Osteoblast (primary cell): ENCODE measurements at places on chromosomes 7 and 10.

- DNase-seq, result no peak
Measured at GRCh38 chr10:119183664-119184412, 5.2 kb upstream of the PRDX3 start.

- peak; percentile 44 for DNase-seq
Measured at GRCh38 chr10:78620985-78621799, 447.6 kb upstream of the ZMIZ1 start.

- peak; percentile 89 for DNase-seq
Measured at GRCh38 chr10:3672220-3672619, 112.8 kb downstream of the KLF6 start.

- no peak for DNase-seq
Measured at GRCh38 chr7:25786936-25787335, 365.1 kb upstream of the NFE2L3 start.

DNA sequence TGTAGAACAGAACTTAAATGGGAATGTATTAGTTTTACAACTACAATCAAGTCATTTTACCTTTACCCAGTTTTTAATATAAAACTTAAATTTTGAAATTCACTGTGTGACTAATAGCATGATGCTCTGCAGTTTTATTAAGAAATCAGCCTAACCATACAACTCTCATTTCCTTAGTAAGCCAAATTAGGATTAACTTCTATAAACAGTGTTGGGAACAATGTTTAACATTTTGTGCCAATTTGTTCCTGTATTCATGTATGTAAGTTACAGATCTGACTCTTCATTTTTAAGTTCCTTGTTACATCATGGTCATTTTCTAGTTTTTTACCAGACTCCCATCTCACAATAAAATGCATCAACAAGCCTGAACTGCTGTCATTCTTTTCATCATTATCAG, 209.8 kb downstream of the ZEB1 start:
- DNase-seq, result no peak

- no peak for DNase-seq
Measured at GRCh38 chr7:82050792-82051191, 280.9 kb upstream of the HGF start.

- no peak for DNase-seq
Measured at GRCh38 chr7:16728811-16729210, 24.7 kb upstream of the TSPAN13 start.

GRCh38 chr10:113470372-113471240, 82.2 kb upstream of the HABP2 start:
- DNase-seq, result no peak

DNA sequence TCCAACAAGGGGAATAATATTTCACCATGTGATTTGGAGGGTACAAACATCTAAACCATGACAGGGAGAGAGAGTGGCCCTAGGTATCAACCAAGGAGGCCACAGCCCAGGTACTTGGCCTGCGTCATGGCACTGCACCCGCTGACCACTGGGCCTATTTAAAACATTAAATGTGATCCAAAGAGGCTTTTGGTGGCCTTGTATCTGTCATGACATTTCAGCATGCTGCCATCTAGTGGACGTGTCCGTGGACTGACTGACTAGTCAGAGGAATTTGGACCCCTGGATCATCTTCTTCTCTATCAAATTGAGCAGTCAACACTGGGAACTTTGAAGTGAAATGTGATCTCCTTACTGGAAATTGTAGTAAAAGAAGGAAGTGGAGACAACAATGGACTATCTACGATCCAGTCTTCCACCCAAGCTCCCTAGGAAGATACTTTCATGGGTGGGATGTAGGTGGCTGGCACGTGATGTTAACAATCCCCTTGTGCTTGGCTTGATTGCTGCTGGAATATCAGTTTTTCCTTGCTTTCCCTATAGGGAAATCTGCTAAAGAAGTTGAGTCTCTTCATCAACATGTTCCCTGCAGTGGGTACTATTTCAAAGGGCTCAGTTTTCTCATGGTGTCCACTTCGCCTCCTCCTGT, 24.6 kb upstream of the ITGA8 start:
- DNase-seq, result no peak
